ENCODE measurements at places on chromosomes 12 and 14.

DNA sequence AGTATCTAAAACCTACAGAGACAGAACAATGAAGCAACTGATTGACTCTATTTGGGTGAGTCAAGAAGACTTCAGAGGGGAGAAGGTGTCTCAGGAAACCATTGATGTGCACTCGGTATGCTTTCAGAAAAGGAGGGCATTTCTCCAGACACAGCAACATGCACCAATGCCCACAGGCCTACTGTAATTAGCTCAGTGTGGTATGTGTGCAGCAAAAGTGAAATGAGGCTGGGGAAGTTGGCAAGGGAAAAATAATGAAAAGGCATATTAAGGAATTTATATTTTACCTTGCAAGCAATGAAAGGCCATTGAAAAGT is 158.4 kb upstream of the GRIP1 start:
- DNase-seq: no peak

GRCh38 chr12:80821513-80822000 is 104.8 kb downstream of the MYF5 start:
- no peak for DNase-seq

DNA sequence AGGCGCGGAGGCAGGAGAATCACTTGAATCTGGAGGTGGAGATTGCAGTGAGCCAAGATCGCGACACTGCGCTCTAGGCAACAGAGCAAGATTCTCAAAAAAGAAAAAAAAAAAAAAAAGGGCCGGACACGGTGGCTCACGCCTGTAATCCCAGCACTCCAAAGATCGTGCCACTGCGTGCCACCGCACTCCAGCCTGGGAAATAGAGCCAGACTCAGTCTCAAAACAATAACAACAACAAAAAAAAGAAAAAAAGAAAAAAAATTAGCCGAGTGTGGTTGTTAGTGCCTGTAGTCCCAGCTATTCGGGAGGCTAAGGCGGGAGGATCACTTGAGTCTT is 470 bp upstream of the RPL6 start:
- no peak for DNase-seq

- no peak for DNase-seq
These were observed 13.8 kb upstream of the IL26 start for GRCh38 chr12:68239309-68239982.

DNA sequence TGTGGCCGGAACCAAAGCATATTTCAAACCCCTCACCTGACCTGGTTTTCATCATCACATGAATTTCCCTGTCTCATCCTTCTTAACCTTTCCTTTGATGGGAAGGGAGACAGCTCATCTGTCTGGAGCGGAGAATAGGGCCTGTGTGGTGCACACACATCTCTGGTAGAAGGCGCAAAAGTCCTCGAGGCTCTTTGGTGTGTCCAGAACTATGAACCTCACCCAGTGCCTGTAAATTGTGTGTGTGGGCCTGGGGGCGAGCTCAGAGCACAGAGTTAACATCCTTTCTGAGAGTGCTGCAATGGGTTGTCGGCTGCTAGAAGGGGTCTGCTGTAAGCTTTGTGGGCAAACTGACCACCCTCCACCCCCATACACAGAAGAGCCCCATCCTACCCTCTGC is 749 bp downstream of the GALNT6 start:
- no peak for DNase-seq

- DNase-seq: no peak
These were observed 106.3 kb downstream of the RIN3 start for GRCh38 chr14:92619671-92620456.

GRCh38 chr14:55581342-55581771 is 1.4 kb downstream of the KTN1 start:
- DNase-seq: no peak

GRCh38 chr14:74616996-74617700 is 5.1 kb upstream of the LTBP2 start:
- no peak for DNase-seq

DNA sequence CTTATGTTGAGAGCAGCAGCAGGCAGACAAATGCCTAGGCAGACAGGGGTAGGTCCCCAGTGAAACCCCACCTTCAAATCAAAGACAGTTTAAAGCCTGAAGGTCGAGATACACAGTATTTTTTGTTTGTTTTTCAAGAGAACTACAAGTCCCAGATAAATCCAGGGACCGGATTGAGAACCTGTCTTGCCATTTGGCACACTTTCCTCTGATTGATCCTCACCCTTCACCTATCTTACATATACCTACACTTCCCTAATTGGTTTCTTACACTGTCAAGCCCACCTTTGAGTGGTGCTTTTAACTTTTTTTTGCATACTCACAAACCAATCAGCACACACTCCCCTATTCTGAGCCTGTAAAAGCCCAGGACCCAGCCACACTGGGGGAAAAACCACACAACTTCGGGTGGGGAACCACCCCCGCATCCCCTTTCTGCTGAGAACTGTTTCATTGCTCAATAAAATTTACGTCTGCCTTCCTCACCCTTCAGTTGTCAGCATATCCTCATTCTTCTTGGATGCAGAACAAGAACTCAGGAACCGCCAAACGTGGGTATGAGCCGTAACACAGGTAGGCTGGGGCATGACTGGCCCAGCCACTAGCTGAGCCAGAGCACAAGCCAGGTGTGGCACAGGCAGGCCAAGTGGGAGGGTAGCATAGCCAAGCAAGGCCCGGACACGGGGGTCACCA is 11.1 kb downstream of the DICER1 start:
- no peak for DNase-seq

DNA sequence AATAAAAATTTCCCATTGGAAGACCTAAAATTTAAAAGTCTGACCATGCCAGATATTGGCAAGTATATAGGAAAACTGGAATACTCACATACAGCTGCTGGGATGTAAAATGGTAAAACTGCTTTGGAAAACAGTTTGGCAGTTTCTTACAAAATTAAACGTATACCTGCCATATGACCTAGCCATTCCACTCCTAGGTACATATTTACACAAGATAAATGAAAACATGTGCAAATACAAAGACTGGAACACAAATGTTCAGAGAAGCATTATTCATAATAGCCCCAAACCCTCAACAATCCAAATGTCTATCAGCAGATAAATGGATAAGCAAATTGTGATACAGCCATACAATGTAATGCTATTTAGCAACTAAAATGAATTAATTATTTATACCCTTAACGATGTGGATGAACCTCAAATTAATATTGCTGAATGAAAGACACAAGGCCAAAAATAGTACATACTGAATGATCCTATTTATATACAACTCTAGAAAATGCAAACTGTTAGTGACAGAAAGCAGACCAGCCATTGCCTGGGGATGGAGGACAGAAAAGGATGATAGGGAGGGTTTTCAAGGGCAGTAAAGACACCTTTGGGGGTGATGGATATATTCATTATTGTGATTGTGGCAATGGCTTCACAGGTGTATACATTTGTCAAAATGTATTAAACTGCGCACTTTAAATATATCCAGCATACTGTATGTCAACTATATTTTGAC is 21.3 kb upstream of the TCP11L2 start:
- DNase-seq: no peak

DNA sequence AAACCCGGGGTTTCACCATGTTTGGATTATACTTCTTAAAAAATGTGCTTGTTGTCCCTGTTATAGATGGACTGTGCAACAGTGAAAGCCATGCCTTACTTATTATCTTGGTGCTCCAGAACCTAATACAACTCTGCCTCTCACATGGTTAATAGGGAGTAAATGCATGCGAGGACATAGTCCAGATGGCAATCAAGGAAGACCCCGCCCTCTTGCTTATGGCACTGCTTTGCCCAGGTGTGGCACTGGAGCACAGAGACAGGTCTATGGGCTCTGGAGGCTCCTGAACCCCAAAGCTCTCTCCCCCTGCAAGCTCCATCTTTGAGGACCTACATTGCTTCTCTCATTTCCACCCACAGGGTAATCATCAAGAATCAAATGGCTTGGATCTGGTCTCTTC is 162.1 kb upstream of the NTF3 start:
- no peak for DNase-seq

DNA sequence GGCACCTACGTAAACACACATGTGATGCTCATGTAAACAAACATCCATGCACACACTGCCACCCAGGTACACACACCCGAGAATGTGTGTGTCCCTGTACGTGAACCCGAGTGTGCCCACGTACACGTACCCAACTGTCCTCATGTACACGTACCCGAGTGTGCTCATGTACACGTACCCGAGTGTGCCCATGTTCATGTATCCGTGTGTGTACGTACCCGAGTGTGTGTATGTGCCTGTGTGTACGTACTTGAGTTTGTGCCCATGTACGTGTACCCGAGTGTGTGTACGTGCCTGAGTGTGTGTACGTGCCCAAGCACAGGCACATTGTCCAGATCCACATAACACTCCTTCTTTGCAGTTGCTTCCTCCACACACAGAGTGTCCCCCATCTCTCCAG is 45.0 kb downstream of the LRCOL1 start:
- no peak for DNase-seq

DNA sequence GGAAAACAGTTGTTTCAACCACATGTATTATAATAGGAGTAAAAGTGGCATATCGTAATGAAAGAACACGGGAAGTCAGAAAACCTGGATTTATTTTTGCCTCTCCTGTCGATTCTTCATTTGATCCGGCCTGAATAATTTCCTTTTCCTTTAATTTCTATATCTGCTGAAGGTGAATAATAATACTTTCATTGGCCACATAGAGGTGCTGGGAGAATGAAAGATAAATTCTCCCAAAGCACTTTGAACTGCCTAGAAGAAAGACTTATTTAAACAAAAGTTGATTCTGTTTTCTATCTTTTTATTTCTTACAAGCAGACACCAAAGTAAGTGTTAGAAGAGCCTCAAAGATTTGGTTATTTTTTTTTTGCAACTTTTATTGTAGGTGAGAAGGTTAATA is 339.1 kb downstream of the RAD51B start:
- DNase-seq: no peak

DNA sequence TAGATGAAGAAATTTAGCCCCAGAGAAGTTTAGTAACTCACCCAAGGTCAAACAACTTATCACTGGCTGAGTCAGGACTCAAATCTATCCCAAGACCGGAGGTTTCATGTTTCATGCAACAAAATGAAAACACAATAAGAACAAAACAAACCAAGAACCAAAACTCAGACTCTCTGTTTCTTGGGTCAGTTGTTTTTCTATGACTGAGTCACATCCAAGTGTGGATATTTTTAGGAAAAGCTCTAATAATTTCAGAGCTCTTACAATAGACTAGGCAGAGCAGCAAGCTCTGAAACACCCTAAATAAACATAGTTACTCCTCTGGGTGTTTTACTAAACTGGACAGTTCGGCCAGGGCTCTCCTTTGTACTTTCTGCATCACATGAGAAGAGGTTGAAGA is 87.6 kb upstream of the PRB2 start:
- DNase-seq: no peak

- no peak for DNase-seq
These were observed 11.6 kb downstream of the HVCN1 start for GRCh38 chr12:110677206-110677911.

- DNase-seq: no peak
These were observed 17.7 kb upstream of the ADCK1 start for GRCh38 chr14:77782202-77782601.

GRCh38 chr12:95266254-95266653 is 48.6 kb downstream of the VEZT start:
- no peak for DNase-seq

DNA sequence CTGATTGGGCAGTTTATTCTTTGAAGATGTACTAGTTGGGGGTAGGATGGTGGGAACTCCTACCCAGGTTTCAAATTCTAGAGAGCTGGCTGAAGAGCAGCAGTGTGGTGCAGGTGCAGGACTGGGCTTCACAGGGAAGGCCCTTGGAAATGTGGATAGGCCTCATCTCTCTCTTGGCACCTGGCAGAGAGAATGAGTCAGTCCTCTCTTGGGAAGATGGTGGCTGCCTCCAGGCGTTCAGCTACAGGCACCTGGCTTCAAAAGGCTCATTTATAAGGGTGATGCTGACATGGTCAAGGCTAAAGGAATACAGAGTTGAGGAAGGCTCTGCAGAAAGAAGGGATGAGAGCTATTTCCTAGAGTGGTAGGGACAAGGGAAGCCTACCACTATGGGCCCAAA is 179.7 kb upstream of the VASH1 start:
- no peak for DNase-seq

GRCh38 chr14:73472185-73473114 is 14.1 kb upstream of the NUMB start:
- DNase-seq: no peak

- DNase-seq: no peak
These were observed 86.5 kb downstream of the RBM19 start for GRCh38 chr12:113879658-113880057.

GRCh38 chr14:47959740-47960139 is 284.3 kb upstream of the MDGA2 start:
- DNase-seq: no peak

GRCh38 chr14:63492391-63492790 is 50.8 kb downstream of the PPP2R5E start:
- no peak for DNase-seq

- no peak for DNase-seq
These were observed 189.1 kb upstream of the PELI2 start for GRCh38 chr14:55929136-55929535.

- DNase-seq: no peak
These were observed 87.9 kb upstream of the PRICKLE1 start for GRCh38 chr12:42677461-42677860.

DNA sequence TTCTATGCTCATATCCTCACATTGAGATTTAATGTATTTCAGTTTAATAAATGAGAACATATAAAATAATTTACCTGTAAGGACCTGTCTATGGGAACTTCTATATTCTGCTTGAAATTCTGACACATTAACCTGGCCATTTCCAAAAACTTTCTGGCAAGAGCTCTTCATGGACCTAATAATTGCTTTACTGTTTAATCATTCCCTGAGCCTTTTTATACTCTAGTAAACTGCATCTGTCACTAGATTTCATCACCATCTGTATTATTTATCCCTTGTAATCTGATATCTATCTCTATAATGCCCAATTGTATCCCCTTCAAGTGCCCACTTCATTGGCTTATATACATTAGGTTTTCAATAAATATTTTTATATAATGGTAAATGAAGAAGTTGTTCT is 327.7 kb downstream of the RAD51B start:
- no peak for DNase-seq

GRCh38 chr12:108700833-108701541 is 30.3 kb downstream of the CORO1C start:
- DNase-seq: no peak

DNA sequence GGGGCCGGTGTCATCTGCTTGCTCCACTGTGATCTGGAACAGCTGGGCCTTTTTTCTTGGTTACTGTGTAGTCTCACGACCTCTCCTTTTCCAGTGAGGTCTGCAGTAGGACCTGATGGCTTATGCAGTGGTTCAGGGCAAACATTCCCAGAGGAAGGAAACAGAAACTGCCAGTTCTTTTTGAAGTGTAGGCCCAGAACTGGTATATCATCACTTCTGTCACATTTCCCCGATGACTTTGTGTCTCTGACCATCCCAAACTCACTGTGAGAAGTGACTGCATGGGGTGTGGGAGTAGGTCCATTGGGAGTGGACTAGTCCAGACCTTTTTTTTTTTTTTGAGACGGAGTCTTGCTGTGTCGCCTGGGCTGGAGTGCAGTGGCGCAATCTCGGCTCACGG is 38.4 kb downstream of the RCOR1 start:
- DNase-seq: no peak

- DNase-seq: no peak
These were observed 5.1 kb downstream of the DYNC1H1 start for GRCh38 chr14:101969481-101969880.

- no peak for DNase-seq
These were observed 110.5 kb downstream of the IGF1 start for GRCh38 chr12:102369876-102370275.
